Melanocyte of skin (primary cell): ENCODE measurements at places on chromosomes 6 and 20. TPM values are rescaled to one million over a fixed set of nuclear protein-coding genes. Genes with fewer than 3 reads are reported as not detected.

Gene SOBP
- 2.8 TPM in 1 of 2 replicates, not detected in the other for total RNA-seq

Gene SIRPG
- total RNA-seq, result not detected in 2 replicates

Gene PDE7B
- 6.5 and 25.1 TPM in 2 replicates for total RNA-seq

Gene MACROD2
- total RNA-seq, result 0.67 and 2.9 TPM in 2 replicates

Gene UBE2C
- 22.2 and 42.3 TPM in 2 replicates for total RNA-seq

Gene FOXQ1
- total RNA-seq, result under 0.01 TPM in 1 of 2 replicates, not detected in the other

Gene GJA10
- under 0.01 TPM in 1 of 2 replicates, not detected in the other for total RNA-seq

Gene CLPSL2
- not detected in 2 replicates for total RNA-seq

Gene GABRR2
- total RNA-seq, result 0.31 TPM in 1 of 2 replicates, not detected in the other

Gene TEAD3
- total RNA-seq, result 3.3 and 4.1 TPM in 2 replicates

Gene SEMG1
- total RNA-seq, result not detected in 2 replicates
